SK-N-SH (cell line): ENCODE measurements at places on chromosomes 1 and 21.
A peak's percentile ranks its signal among the peaks of the same experiment; 100 is the strongest.

- peak; percentile 78 for DNase-seq
Measured at GRCh38 chr1:23544444-23545389, 13.7 kb upstream of the E2F2 start.

GRCh38 chr1:214004014-214004413 is 16.2 kb downstream of the PROX1 start:
- DNase-seq = no peak

GRCh38 chr1:9877962-9878361 is 32.1 kb downstream of the CTNNBIP1 start:
- no peak for DNase-seq

- DNase-seq = no peak
Measured at GRCh38 chr1:174428033-174428432, 19.7 kb upstream of the GPR52 start.

DNA sequence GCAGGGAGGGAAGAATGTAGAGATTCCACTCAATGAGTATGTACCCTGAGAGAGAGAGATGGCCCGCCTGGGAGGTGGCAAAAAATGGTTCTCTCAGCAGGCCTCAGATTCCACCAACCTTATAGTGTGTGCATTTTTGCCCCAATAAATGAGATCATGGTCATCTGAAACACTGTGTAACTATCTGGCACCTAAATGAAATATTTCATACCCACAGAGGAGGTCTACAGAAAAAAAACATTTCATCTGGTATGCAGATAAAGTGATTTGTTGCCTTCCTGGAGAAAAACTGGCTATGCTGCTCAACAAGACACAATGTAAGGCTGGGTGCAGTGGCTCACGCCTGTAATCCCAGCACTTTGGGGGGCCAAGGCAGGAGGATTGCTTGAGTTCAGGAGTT is 4.9 kb downstream of the TMCO2 start:
- DNase-seq = no peak

GRCh38 chr1:106584107-106584506 is 472.4 kb upstream of the PRMT6 start:
- DNase-seq = no peak

- no peak for DNase-seq
Measured at GRCh38 chr1:151846062-151846568, 6.5 kb upstream of the C2CD4D start.

GRCh38 chr1:100187912-100188311 is 9.9 kb upstream of the LRRC39 start:
- no peak for DNase-seq

GRCh38 chr1:178418284-178418955 is 78.3 kb downstream of the CLEC20A start:
- DNase-seq = no peak

DNA sequence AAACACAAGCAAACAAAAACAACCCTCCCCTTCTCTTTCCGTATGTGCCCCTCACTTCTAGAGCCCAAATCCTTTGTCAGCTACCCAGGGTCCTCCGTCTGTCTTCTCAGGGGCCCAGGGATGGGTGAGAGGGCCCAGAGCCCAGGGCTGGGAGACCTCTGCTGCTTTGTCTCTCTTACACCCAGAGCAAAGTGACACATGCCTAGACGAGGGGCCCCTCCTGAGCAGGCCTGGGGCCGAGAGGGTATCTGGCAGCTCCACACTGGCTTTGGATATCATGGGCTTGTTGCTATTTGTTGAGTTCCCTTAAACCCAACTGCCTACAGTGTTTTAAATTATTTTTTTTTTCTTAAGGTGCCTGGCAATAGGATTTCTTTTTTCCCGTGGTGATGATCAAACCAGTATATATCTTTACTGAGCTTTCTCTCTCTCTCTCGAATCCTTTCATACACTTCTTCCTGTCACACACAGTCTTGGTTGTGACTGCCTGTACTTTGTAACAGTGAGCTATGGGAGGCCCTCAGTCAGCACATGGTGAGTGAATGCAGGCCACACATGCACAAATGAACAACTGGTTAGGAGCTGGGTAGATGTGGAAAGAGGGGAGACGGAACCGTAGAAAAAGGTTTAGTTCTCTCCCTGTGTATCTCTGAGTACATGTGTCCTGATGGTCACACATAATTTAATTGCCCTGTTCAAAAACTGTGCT is 14.5 kb downstream of the RASSF5 start:
- DNase-seq = no peak

GRCh38 chr1:228996281-228996680 is 261.0 kb downstream of the RHOU start:
- DNase-seq = no peak

DNA sequence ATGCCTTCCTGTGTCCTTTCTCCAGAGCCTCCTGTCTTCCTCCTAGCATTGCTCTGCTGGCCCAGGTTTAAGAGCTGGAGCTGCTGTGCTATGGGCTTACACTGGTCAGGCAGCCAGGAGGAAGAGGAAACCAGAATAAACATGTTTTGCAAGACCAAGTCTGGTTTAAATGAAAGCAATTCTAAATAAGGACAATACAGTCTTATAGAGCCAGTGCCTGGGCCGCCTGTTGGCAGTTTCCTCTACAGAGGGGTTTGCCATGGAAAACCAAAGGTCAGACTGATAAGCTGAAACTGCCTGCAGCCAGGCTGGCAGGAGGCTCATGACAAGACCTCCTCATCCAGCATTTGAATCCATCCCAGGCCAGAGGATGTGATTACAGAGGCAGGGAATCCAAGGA is 92.9 kb upstream of the FGGY start:
- no peak for DNase-seq

DNA sequence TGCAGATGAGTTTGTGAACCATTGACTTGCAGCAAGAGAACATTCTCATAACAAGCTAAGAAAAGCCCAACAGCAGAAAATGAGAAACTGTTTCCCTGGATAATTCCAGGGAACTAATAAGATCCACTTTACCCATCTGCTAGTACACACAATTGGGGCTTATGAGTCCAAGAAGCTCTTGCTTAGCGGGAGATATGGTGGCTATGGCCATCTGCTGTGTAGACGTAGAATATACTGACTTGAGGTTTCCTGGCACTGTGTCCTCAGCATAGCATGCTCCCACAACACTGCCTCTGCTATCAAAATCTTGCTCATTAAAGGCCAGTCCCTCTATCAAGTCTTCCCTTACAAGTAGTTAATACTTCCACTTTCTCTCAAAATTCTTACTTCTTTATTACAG is 6.8 kb upstream of the RXRG start:
- DNase-seq = no peak

- DNase-seq = no peak
Measured at GRCh38 chr1:215797859-215798258, 230.8 kb downstream of the KCTD3 start.

GRCh38 chr1:226863446-226863845 is 7.0 kb upstream of the PSEN2 start:
- DNase-seq = no peak

DNA sequence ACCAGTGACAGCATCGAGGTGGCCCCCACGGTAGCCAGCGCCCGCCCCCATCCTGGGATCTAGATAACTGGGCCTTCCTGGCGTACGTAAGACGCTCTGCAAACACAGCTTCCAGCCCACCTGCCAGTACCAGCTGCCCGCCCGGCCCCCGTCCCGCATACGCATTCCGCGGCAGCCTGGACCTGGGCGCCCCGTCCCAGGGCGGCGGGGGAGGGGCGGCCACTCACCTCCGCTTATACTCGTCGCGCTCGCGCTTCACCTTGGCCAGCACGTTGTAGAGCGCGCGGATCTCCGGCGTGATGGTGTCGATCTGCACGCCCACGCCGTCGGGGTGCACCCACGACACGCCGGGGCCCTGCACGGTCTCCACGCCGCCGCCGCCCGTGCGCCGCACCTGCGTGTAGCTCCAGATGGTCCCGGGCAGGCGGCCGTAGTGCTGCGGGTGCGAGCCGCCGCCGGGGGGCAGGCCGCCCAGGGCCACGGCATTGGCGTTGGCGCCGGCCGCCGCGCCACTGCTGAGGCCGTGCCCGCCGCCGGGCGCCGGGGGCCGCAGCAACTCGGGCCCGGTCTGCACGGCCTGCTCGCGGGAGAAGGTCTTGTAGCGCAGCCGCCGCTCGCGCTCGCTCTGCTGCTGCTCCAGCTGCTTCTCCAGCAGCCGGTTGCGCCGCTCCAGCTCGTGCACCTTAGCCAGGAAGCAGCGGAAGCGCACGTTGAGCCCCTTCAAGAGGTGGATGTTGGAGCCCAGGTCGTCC is 859 bp downstream of the IFFO2 start:
- DNase-seq = peak; percentile 80

- no peak for DNase-seq
Measured at GRCh38 chr1:113511269-113511668, 121.0 kb downstream of the MAGI3 start.

DNA sequence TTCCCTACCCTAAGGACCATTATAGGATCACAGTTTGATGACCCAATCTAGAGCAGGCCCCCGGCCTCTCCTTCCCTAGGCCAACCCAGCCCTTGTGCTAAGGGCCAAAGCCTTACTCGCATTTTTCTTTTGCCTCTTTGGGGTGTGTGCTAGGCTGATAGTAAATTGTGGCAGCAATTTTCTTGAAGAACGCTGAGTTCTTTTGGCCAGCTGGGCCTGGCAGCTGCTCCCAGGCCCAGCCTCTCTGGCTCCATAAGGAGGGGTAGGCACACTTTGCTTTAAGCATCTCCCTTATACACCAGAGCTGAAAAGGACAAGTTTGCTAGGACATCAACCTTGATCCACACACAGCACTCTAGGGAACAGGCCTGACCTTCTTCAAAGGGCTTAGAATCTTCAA is 4.2 kb downstream of the OLFML2B start:
- no peak for DNase-seq

DNA sequence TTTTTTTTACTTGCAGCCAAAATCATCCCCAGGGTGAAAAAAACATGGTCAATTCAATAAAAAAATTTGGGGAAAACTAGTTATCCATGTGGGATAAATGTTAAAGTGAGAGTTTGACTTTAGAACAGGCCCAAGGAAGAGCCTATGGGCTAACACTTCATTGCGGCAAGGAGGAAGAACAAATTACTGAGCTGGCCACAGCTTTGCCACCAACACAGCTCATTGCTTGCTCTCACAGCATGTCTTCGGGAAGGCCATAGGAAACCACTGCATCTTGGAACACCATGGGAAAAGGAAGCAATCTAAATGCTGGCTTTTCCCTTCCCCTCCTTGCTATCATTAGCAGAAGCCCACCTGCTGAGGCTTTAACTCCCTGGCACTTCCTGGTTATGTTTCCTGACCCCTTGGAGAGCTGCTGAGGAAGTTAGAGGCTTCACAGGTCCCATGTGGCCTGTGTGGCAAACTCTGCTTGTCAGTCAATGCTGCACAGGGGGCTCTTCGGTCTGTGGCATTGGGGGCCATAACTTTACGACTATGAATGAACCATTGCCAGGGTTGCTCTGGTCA is 86.0 kb downstream of the SLC25A24 start:
- DNase-seq = no peak
